ENCODE measurements at places on chromosomes 12 and 14. TPM values are rescaled to one million over a fixed set of nuclear protein-coding genes. Genes with fewer than 3 reads are reported as not detected.

DNA sequence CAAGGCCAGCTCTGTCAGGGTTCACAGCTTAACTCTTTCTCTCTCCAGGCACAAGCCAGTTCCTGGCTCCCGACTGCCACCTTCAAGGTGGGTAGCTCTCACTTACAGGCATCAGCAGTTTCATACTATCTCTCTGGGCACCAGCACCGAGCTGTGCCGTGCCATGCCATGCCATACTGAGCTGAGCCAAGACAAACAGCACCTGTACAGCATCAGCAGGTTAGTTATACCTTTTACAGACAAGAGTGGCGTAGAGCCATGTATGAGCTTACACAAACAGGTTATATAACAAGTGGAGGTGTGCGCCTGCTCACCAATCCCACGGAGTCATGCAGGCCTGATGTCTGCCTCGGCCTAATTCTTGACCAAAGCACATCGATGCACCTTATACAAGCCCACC lies 1098.7 kb downstream of the AACS start:
- H3K4me3 ChIP-seq: no peak overlapping the region
- no peak for DNase-seq
- no peak overlapping the region for H3K27ac ChIP-seq
- no peaks in the 10 kb centered on the region for H3K36me3 ChIP-seq
- no peaks in the 10 kb centered on the region for H3K27me3 ChIP-seq

FAM161B gene
- 1.7 TPM for total RNA-seq

GRCh38 chr14:50594577-50595316 lies 34.8 kb downstream of the ATL1 start:
- H3K27me3 ChIP-seq: no peaks in the 10 kb centered on the region
- no peaks in the 10 kb centered on the region for H3K4me1 ChIP-seq
- no peak for DNase-seq
- H3K27ac ChIP-seq: no peak overlapping the region
- H3K4me3 ChIP-seq: no peak overlapping the region

DNA sequence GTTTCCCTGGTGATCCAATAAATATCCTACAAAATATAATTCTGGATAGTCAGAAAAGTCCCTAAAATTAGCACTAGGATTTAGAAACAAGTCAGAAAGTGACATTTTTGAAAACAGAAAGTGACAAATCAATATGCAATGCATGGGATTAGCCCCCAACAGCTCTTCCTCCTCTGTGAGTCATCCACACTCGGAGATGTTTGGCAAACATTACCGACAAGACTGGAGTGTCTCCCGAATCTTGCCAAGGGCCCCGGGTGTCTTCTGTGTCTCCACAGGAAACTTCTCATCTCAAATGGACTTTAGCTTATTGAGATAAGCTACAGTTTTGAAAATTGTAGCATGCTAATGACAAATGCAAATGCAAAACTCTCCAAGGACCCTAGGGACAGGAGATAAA lies 398.9 kb upstream of the CCDC196 start:
- peaks cover 32% of the 10 kb centered on the region for H3K27me3 ChIP-seq
- DNase-seq: no peak
- no peaks in the 10 kb centered on the region for H3K36me3 ChIP-seq
- H3K4me1 ChIP-seq: no peaks in the 10 kb centered on the region
- no peak overlapping the region for H3K4me3 ChIP-seq

DNA sequence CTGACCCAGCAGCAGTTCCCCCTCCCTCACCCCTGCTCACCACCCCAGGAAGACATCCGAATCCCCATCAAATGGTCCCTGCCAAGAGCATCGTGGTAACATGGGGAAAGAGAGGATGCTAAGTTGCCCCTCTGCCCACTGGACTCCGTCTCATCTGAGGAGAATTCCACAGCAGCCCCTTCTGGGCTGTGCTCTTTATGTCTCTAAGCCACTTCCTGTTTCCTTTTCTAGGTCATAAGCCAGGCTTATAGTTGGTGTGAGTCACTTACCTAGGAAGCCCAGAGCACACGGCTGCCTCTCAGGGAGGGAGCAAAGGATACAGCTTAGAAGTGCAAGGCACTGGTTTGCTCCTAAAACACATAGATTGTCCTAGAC lies 76.0 kb downstream of the VCPKMT start:
- peaks cover 2% of the 10 kb centered on the region for H3K36me3 ChIP-seq
- H3K27ac ChIP-seq: peak overlapping the region; percentile 87
- DNase-seq: peak; percentile 31
- H3K4me3 ChIP-seq: no peak overlapping the region
- H3K4me1 ChIP-seq: peaks cover 32% of the 10 kb centered on the region

- peaks cover 59% of the 10 kb centered on the region for H3K36me3 ChIP-seq
- DNase-seq: peak; percentile 72
- H3K27me3 ChIP-seq: no peaks in the 10 kb centered on the region
- H3K4me1 ChIP-seq: peaks cover 84% of the 10 kb centered on the region
- H3K27ac ChIP-seq: peak overlapping the region; percentile 97
- H3K4me3 ChIP-seq: peak overlapping the region; percentile 61
Observed at GRCh38 chr14:95314609-95315008, 5.1 kb downstream of the CLMN start.

GRCh38 chr12:50243507-50243906 lies 39.8 kb downstream of the LIMA1 start:
- H3K27me3 ChIP-seq: no peaks in the 10 kb centered on the region
- peaks cover 73% of the 10 kb centered on the region for H3K4me1 ChIP-seq
- no peak for DNase-seq
- no peak overlapping the region for H3K27ac ChIP-seq
- H3K36me3 ChIP-seq: peaks cover 19% of the 10 kb centered on the region
- no peak overlapping the region for H3K4me3 ChIP-seq

GRCh38 chr12:67531501-67531900 lies 117.0 kb upstream of the DYRK2 start:
- H3K4me3 ChIP-seq: no peak overlapping the region
- H3K36me3 ChIP-seq: no peaks in the 10 kb centered on the region
- no peak overlapping the region for H3K27ac ChIP-seq
- no peak for DNase-seq

DNA sequence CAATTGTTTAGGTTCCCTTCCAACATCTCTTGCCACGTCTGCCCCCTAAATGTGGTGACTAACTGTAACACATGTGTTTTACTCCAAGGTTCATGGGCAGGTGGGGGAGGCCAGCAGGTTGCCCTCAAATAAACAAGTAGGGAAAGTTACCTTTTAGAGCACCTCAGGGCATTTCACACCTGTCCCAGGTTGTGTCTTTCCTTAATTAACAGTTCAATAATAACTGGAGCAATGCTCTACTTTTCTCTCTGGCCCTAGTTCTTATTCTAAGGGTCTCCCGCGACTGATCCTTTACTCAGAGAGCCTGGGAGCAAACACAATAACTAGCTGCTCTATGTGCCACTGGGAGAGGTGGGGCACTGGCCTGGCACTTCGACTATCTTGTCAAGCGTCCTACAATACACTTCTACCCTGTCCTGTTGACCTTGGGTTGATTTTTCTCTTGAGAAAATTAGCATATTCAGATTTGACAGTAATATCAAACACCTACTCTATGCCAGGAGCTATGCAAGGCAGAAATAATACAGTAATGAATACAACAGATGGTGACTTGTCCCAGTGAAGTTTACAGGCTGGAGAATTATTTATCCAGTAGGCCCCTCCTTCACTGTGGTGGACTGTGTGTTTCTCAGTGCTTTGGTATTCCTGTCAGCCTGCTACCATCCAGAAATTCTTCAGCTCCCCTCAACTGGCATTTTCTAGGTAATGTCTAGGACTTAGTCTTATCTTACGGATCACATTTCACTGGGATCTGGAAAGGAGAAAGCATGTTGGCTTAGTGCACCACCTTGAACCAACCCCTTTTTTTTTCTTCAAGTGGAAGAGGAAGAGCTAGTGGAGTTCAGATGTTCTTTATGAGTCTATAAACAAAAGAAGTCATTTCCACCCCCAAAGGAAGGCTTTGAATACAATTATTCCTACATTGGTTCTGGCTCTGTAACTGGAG lies 202.6 kb downstream of the CRADD start:
- H3K27me3 ChIP-seq: no peaks in the 10 kb centered on the region
- H3K27ac ChIP-seq: no peak overlapping the region
- no peaks in the 10 kb centered on the region for H3K4me1 ChIP-seq
- DNase-seq: no peak

DNA sequence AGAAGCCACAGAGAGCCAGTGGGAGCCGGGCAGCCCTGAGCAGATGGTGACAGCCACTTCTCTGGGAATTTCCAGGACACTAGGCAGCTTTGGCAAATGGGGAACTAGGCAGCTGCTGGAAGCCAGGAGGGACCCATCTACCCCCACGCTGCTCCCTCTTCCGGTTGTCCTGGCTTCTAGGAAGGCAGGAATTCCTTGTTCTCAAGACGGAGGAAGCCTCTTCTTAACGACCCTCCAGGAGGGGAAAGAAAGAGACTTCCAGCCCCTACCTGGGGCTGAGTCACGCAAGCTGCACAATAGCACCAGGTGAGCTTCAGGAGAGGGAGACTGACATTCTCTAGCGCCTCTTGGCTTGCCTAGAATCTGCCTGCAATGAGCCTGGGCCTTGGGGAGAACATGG lies 141.5 kb downstream of the ANO2 start:
- H3K27me3 ChIP-seq: peaks cover 80% of the 10 kb centered on the region
- H3K27ac ChIP-seq: no peak overlapping the region
- H3K4me3 ChIP-seq: no peak overlapping the region

DNA sequence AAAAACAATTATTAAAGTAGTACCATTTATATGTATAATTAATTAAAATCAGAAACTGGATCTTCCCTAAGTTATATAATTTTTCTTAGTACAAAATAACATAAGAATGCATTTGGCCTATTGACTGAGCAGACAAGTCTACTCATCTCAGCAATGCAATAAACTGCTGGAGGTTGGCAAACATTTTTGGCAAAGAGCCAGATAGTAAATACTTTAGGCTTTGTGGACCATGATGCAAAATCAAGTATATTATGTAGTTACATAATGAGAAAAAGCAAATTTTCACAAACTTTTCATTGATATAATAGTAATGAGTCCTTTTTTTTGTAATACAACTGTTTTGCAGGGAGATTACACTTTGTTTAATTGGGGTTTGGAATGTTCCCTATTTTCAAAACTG lies 30.9 kb downstream of the ERGIC2 start:
- H3K27me3 ChIP-seq: no peaks in the 10 kb centered on the region
- H3K36me3 ChIP-seq: no peaks in the 10 kb centered on the region
- H3K4me1 ChIP-seq: no peaks in the 10 kb centered on the region
- no peak for DNase-seq
- no peak overlapping the region for H3K27ac ChIP-seq

DNA sequence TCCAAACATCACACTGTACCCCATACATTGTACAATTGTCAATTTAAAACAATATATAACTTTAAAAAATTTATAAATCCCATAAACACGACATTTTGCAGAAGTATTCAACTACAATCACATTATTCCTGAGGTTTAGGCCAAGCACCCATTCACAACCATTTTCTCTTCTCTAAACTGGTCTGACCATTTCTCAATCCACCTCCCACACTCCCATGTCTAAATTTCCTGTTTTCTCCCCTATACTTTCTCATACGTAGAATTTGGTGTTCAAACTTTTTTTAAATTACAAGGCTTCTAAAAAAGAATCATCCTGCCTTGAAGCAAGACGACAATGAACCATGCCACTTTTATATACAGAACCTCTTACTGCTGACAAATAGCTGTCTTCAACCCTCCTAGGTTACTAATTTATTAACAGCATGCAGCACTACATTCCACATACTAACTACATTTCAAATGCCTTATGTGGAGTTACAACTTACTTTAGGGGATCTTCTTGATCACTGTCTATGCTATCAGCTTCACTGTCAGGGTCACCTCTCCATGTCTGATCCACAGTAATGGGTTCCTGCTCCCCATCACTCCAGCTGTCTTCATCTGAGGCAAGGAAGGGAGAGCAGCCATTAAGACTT lies 3.4 kb downstream of the KANSL2 start:
- peaks cover 14% of the 10 kb centered on the region for H3K4me1 ChIP-seq
- peak overlapping the region; percentile 30 for H3K4me3 ChIP-seq
- H3K36me3 ChIP-seq: peaks cover 42% of the 10 kb centered on the region
- no peaks in the 10 kb centered on the region for H3K27me3 ChIP-seq
- no peak overlapping the region for H3K27ac ChIP-seq

DNA sequence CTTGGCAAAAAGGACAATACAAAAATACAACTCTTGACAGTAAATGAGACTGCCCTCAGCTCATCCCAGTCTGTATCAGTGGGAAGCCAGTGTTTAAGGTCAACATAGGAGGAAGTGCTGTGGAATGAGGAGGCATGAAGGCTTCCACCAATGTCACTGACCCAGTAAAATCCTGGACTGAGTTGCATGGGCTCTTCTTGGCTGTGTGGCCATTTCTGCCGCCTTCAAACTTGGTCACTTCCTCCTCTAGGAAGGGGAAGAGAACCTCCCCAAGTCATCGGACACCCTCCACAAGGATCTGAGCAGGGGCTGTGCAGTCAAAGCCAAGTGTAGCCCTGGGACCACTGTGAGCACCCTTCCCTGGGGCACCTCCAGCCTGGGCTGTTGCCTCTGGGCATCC lies 11.9 kb downstream of the GPR68 start:
- no peaks in the 10 kb centered on the region for H3K4me1 ChIP-seq
- no peak for DNase-seq
- H3K36me3 ChIP-seq: peaks cover 4% of the 10 kb centered on the region
- no peaks in the 10 kb centered on the region for H3K27me3 ChIP-seq

DNA sequence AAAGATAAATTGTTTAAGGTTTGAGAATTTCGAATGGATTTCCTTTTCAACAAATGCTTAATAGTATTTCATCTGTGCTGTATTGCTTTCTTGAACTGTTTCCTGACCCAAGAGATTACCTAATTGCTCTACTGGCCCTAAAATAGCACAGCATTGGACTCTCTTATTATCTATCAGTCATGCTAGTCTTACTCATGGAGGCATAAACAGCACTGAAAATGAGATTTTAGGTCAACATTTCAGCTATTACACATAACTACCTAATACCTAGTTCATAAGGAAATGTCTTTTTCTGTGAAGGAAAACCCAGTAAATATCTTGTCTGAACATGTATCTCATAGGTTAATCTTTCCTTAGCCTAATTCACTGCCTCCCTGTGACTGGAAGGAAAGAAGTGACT lies 4.3 kb upstream of the ABCD2 start:
- DNase-seq: no peak
- H3K27me3 ChIP-seq: no peaks in the 10 kb centered on the region
- no peaks in the 10 kb centered on the region for H3K36me3 ChIP-seq
- H3K27ac ChIP-seq: no peak overlapping the region
- H3K4me3 ChIP-seq: no peak overlapping the region

- H3K27me3 ChIP-seq: no peaks in the 10 kb centered on the region
- peaks cover 11% of the 10 kb centered on the region for H3K4me1 ChIP-seq
- H3K36me3 ChIP-seq: peaks cover 36% of the 10 kb centered on the region
- peak overlapping the region; percentile 56 for H3K27ac ChIP-seq
Observed at GRCh38 chr14:105489542-105490266, 1.3 kb upstream of the TEDC1 start.

SLC35F4 gene
- total RNA-seq: not detected

OTX2 gene
- not detected for total RNA-seq

SLC17A8 gene
- not detected for total RNA-seq

CYP46A1 gene
- not detected for total RNA-seq

- peaks cover 37% of the 10 kb centered on the region for H3K4me1 ChIP-seq
- H3K27me3 ChIP-seq: no peaks in the 10 kb centered on the region
- no peak overlapping the region for H3K4me3 ChIP-seq
- no peak for DNase-seq
- no peak overlapping the region for H3K27ac ChIP-seq
Observed at GRCh38 chr14:75151851-75152250, 24.6 kb downstream of the TMED10 start.

- H3K4me1 ChIP-seq: no peaks in the 10 kb centered on the region
- H3K4me3 ChIP-seq: no peak overlapping the region
- no peak for DNase-seq
- H3K27ac ChIP-seq: no peak overlapping the region
- H3K36me3 ChIP-seq: no peaks in the 10 kb centered on the region
- peaks cover 16% of the 10 kb centered on the region for H3K27me3 ChIP-seq
Observed at GRCh38 chr12:4176168-4176567, 97.4 kb upstream of the CCND2 start.

REM2 gene
- 1.0 TPM for total RNA-seq
